Forelimb muscle (tissue), 1 donor: ENCODE measurements at places on chromosomes 16 and 17.

DNA sequence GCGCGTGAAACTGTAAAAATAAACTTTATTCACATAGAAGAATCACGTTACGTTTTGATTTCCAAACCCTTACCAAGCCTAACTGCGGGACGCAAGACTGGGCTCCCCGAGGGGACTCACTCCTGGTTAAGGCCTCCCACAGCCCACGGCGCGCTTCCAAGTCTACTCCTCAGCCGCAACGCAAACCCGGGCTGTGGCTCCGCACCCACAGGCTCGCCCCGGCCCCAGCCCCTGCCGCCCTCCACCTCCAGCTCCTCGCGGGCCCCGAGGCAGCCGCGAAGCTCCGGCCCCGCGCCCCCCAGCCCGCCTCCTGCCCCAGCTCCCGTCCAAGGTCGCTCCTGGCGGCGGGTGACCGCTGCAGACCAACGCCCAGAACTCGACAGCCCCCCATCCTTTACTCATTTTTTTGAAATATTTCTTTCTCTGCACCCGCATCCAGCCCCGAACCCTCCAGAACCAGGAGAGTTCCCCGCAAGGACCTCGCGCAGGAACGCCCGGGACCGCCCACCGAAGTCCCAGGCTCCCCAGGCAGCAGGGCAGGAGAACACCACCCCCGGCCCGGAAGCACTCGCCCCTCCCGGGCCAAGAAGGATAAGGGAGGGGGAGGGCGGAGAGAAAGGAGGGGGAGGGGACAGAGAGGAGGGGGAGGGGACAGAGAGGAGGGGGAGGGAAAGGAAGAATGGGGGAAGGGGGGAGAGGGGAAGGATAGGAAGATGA, 912 bp downstream of the USP22 start:
- DNase-seq = peak; percentile 65

- DNase-seq = no peak
Measured at GRCh38 chr16:47965439-47965838, 190.4 kb downstream of the ABCC12 start.

- DNase-seq = no peak
Measured at GRCh38 chr17:68460715-68461114, 3.4 kb upstream of the WIPI1 start.

GRCh38 chr16:75341564-75342307, 90.3 kb upstream of the BCAR1 start:
- DNase-seq = no peak

GRCh38 chr17:39920218-39921210, 2.1 kb upstream of the GSDMB start:
- no peak for DNase-seq

DNA sequence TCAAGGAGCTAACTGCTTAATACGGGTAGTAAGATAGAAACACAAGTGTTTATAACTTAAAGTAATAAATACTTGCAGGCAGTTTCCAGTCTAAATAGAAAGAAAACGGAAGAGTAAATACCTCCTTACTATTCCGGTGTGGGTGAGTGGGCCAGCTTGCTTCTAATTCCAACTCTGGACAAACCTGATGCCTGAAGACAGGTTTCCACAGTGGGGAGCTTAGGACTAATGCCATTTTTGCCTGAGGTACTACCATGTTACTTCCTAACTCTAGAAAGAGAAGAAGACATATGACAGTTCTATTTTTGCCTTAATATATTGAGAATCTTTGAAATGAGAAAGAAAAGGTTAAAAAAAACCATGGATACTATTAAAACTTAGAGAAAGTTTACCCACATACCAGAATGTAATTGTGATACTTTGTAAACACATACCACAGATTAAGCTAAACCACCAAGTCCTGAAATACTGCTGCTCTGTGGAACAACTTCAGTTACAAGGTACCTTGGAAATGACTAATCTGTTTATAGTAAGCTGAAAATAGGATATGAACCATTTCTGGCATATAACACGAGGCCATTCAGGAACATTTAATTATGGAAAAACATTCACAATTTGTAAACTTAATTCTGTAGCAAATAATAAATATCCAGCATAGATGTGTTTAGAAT, 70.2 kb downstream of the ZZEF1 start:
- no peak for DNase-seq

GRCh38 chr16:51390877-51391276, 239.8 kb upstream of the SALL1 start:
- DNase-seq = no peak

GRCh38 chr16:71843572-71843971, 2.2 kb upstream of the ATXN1L start:
- DNase-seq = no peak

- no peak for DNase-seq
Measured at GRCh38 chr17:32342603-32343325, 791 bp upstream of the C17orf75 start.

DNA sequence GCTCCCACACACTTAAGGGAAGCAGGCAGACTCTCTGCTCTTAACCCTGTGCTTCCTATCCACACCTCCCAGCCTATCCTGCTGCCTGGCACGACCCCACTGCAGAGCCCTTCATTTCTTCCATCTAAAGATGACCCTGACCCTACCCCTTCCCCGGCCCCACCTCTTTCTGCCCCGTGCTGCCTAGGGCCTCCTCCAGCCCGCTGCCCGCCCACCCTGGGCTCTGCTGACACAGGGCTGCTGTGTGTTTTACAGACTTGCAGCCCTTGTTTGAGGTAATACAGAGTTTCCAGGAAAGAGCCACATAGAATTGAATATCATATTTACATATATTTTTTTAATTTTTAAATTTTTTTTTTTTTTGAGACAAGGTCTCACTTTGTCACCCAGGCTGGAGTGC, 42.0 kb downstream of the MEOX1 start:
- DNase-seq = no peak

- peak; percentile 52 for DNase-seq
Measured at GRCh38 chr17:227078-227945, 45.9 kb upstream of the DOC2B start.

DNA sequence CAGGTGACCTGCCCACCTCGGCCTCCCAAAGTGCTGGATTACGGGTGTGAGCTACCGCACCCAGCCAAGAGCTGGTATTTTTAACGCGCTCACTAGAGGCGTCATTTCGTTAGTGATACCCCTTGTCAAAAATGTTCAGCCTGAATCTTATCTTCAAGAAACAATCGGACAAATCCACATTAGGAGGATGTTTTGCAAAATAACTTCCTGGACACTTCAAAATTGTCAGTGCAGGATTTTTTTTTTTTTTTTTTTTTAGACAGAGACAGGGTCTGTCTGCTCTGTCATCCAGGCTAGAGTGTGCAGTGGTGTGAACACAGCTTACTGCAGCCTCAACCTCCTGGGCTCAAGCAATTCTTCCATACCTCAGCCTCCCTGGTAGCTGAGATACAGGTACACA, 63.0 kb downstream of the RMI2 start:
- DNase-seq = no peak

DNA sequence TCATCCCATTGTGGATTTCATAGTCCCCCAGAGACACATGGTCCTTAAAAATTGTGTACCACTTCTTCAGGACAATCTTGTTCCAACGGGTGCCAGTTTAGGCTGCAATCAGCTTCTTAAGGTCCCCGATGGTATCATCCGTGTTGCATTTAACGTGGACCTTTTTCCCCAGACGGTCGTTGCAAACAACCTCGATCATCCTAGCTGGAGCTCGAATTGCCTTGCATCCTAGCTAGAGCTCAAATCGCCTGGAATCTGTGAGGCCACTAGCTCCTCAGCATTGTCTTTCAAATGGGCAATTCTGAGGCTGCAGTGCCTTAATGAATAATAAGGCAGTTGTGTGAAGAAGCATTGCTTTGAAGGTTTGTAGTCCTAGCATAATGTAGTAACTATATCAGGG, 37.7 kb upstream of the RHBDL3 start:
- no peak for DNase-seq

DNA sequence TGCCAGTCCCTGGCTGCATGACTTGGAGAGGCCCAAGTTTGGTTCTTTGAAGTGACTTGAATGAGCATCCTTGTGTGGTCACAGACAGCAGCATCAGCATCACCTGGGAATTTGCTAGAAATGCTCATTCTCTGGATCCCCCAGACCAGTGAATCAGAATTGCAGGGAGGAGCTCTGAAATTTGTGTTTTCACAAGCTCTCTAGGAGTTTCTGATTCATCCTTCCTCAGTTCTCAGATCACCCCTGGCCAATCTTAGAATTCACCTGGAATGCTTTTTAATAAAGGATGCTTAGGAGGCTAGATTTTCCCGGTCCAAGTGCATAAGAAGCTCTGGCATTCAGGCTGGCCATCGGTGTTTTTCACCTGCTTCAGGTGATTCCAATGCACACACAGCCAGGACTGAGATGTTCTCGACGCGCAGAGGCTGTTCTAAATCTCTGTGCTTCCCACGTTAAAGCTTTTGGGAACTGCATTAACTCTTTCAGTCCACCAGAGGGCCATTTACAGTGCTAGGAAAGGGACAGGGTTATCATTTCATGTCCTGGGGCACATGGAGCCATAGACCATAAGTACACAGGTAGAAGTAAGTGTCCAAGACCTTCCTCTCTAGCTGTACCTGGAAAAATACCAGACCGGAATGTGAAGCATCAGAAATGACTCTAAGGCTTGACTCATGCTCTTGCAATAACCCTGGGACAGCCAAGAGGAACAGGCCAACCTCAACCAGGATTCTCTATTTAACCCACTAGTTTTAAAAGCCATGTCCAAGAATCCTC, 85.7 kb upstream of the XYLT1 start:
- DNase-seq = no peak

DNA sequence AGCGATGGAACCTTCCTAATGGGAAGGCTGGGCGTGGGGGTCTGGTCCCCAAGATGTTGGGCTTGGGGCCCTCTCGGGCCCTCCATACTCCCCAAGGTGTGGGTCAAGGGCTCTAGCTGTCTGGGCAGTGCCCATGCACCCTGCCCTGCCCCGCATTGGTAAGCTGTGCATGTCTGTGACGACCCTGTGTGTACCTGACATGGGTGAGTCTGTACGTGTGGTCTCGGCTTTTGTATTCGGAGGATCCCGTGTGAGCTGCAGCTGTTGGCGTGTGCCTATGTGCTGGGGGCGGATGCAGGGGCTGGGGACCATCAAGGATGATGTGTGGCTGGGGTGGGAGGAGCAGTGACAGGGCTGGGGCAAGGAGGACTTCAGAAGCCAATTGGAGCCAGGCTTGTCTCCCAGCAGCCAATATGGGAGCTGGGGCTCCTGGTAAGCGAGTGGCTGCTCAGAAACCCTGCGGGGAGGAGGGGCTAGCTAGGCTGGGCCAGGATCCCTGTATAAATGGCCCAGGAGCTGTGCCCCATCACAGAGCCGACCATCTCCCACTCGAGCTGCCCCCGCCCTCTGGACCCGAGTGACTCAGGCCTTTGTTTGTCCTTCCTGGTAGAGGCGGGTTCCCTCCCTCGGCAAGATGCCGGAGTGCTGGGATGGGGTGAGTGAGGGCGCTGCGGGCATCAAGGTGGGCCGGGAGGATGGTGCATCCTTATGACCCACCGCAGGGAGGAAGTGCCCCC, at the start of gene NDRG4:
TSS of gene NDRG4 (plus strand) at position 529 of the 737 bp plus-strand sequence. CDS start at position 635, 106 bp downstream.
- peak; percentile 60 for DNase-seq

DNA sequence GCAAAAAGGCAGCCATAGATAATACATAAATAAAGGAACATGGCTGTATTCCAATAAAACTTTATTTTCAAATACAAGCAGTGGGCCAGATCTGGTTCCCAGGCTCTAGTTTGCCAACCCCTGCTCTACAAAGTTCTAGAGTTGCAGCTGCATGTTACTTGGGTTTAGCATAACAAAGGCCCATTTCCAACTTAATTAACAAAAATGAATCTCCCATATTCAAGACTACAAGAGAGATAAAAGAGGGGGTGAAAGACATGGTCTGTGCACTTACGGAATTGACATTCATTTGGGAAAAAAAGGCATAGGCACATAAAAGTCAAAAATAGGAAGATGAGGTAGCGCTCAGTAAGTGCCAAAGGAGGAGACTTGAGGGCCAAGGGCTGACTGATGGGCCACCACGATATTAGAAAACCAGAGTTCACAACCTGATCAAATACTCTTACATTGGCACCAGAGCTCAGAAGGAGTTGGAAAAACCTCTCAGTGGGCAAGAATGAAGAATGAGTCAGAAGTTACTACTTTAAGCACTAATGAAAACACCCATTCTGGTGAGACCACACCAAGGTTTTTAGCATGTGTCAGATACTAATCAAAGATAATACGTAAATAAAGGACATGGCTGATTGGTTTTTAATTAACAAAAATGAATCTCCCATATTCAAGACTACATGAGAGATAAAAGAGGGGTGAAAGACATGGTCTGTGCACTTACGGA, 164.0 kb downstream of the VPS53 start:
- DNase-seq = no peak

DNA sequence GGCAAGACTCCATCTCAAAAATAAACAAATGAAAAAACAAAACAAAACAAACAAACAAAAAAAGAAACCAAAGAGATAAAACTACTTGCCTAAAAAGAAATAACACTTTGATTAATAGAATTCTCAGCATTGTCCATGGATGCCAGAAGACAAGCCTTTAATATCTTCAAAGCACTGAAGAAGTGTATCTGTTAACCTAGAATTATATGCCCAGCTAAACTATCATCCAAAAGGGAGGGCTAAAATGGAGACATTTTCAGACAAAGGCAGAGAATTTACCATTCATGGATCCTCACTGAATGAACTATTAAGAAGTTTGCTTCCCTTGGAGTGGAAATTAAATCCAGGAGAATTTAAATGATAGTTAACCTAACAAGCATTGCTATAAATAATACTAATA, 130.1 kb upstream of the SEC14L1 start:
- no peak for DNase-seq

GRCh38 chr16:17921357-17921978, 415.1 kb downstream of the NPIPA8 start:
- DNase-seq = no peak

DNA sequence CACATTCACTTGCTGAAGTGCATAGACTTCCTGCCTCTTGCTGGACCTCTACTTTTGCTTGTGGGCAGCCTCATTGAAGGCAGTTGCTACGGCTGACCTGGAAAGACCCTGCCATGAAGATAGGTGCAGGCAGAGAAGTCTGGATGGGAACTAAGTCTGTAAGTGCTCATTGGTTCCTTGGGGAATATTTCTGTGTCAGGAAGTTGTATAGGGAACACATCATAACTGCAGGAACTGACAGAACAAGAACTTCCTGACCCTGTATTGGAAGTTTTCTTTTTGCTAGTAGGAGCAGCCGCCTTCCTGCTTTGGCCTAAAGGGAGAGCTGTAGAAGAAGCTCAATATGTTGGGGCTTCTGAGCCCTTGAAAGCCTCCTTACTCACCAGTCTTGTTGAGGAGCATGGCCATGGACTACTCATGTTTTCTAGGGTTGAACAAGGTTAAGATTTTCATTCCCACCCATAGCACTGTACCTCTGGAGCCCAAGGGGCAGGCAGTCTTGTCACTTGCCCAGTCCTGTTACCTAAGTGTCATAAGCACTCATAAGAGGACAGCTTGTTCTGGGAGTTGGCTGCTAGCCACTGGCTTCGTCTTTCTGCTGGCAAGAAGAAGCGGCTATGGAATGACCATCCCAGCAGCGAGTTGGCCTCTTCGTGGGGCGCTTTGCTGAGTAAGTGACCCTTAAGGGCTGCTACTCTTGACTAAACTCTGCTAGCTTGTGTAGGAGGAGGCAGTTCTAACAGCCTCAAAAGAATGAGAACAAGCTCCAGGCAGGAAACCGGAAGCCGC, 7.2 kb downstream of the UBFD1 start:
- DNase-seq = no peak

- DNase-seq = no peak
Measured at GRCh38 chr17:2151358-2152033, 96.6 kb downstream of the HIC1 start.

- DNase-seq = no peak
Measured at GRCh38 chr16:30458561-30459394, 13.1 kb upstream of the SEPHS2 start.

- no peak for DNase-seq
Measured at GRCh38 chr17:59485946-59486345, 79.5 kb upstream of the DHX40 start.
